ENCODE measurements at places on chromosomes 16 and 17.

DNA sequence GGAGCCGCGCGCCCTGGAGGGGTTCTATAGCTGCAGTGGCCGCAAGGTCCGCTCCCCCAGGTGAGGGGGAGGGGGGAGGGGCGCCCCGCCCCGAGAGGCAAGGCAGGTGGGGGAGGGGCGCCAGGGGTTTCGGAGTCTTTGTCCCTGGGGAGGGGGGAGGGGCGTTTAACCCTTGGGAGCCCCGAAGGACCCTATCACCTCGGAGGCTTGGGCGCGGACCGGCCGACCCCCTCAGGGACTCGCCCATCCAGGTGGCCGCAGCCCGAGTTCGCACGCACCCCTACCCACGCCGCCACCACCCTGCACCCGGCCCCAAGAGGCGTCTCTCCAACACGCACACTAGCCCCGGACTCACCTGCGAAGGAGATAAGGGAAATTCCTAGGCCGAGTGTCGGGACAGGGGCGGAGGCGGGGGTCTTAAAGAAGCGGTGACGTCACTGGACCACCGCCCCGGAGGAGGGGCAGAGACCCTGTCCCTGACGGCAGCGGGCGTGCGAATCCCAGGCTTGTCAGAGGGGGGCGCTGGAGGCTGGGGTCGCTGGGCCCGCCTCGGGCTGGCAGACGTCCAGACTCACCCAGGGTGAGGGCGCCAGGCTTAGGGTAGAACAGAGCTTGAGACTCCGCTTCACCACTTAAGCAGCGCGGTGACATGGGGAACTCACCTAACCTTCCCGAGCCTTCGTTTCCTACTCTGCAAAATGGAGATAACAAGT is at the start of gene CLDN6:
TSS of gene CLDN6 (minus strand) at position 390 of the 713 bp plus-strand sequence. CDS start 2,162 bp downstream, outside the sequence.
- DNase-seq = no peak

DNA sequence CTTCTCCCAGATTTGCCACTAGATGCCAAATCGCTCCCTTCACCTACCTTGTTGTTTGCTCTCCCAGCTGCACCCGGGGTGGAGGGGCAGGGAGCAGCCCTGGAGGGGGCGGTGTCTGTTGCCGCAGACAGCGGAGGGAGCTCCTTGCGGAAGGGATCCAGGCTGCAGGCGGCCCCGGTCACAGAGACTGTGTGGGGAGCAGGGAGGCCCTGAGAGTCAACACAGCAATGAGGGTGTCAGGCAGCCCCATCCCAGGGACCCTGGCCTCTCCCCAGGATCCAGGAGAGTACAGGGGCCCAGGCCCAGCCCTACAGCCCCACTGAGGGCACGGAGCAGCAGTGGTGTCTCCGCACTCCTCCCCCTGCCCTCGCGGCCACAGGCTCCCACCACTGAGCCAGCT is 50.5 kb upstream of the CHMP6 start:
- DNase-seq = no peak

DNA sequence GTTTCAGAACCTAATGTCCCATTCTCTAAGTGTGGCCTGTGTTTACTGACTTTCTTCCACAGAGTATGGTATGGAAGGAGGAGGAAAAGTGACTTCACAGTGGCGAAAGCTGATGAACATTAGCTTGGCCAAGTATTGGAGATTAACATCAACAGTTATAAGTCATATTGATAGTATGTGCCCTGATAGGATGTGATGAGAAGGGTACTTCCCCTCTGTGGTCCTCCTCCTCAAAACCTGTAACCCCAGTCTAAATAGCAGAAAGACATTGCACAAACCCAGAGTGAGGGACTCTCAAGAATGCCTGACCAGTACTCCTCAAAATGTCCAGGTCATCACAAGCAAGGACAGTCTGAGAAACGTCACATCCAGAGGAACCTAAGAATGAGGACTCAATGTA is 73.1 kb downstream of the CLEC16A start:
- DNase-seq = no peak

DNA sequence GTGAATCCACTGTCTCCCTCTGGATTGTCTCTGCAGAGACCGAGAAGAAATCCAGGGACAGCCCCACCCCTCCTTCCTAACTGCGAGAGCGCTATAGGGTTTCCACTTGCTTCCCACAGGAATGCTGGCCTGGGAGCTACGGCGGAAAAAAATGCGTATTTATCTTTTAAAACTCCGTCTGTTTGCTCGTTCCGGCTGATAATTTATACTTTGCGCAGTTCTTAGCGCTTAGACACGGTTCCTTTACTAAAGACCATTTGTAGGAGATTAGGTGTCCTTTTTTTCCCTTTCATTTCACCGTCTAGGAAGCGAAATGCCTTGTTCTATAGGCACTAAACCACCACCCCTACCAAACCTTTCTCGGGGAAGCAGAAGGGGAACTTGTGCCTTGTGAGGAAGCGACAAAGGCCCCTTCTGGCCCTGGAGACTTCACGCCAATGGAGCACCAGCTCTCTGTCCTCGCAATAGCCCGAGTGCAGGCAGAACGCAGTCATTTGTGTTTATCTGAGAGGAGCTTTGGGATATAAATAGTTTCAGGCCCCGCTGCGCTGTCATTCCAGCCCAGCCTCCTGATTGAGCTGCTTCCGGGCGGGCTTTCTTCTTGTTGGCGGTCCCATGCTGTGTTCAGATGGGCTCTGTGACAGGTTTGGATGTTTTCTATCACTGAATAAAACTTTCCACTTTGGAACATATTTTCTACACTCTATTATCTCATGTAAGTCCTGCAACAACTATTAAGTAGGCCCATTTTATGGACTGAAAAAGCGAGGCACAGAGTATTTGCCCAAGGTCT is 791 bp upstream of the SUPT4H1 start:
- peak; percentile 68 for DNase-seq

DNA sequence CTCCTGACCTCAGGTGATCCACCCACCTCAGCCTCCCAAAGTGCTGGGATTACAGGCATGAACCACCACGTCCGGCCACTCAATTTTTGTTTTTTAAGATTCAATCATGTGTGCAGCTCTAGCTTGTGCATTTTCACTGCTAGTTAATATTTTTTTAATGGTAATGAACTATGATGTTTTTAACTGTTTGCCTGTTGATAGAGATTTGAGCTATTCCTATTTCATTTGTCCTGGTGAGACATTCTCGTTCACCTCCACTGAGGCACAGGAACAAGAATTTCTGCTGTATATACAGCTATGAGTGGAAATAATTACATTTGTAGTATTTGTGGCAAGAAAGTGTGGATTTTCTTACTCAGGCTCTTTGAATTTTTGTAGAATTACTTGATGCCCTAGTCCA is 137.7 kb upstream of the MYOCD start:
- no peak for DNase-seq

- DNase-seq = peak; percentile 61
Measured at GRCh38 chr17:2243953-2244352, 59.6 kb downstream of the SMG6 start.

DNA sequence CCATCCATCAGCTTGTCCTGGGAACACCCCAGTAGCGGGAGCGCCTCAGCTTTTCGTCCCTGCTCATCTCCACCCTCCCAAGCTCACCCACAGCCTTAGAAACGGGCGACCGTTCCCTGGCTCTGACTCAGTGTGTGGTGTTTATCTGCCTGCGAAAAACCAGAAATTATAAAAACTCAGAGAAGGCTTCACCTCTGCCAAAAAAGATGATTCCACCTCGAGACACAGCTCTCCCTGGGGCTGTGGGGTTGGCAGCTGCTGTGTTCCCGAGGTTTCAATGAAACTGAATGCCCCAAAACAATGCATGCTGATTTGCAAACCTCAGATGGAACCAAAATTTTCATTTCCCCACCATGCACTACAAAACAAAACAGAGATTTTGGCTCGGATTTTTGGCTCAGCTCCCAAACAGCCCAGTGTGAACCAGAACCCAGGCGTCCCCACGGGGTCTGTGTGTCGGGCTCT is 62.4 kb upstream of the MED9 start:
- DNase-seq = peak; percentile 95

DNA sequence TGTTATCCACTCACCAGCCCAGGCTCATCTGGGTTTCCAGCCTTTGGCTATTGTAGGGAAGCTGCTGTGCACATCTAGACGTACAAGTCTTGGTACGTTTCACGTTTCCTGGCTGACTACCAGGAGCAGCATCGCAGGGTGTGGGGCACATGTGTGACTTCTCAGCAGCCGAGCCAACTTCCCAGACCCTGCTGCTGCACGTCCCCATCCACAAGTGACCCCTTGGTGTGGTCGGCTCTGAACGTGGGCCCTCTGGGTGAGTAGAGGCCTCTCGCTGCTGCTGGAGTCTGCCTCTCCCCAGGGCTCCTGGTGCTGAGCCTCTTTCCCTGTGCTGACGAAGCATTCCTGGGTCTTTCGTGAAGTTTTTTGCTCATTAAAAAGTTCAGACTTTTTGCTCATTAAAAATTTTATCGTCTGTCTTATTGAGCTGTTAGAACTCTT is 70.2 kb upstream of the ZNF750 start:
- no peak for DNase-seq

GRCh38 chr16:79589601-79590102 is 10.9 kb downstream of the MAF start:
- DNase-seq = no peak

DNA sequence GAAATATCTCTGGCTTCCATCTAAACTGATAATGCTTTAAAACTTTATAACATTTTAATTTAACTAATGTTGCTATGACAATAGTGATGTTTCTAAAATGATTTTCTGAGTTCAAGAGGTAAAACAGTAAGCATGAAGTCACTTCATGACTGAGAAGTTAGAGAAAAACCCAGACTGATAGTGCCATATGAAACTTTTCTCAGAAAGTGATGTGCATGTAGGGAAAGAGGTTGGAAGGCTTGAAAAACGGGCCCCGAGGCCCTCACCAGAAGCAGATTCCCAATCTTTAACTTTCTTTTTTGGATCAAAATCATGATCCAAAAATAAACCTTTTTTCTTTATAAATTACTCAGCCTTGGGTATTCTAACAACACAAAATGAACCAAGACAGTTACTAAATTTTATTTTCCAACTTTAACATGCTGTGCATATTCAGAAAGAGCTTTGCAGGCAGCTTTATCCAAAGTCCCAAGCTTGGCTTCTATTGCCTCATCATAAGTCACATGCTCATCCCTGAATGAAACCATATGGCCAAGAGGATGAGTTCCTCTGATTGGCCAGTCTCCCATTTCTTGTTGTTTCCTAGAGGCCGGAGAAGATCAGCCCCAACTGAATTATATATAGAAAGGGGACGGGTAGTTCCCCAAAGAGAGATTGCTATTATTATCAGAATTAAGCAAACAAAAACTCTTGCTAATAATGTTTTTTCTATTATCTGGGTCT is 357.6 kb upstream of the SALL1 start:
- DNase-seq = peak; percentile 69

- no peak for DNase-seq
Measured at GRCh38 chr17:64579917-64580316, 73.1 kb downstream of the CEP95 start.

DNA sequence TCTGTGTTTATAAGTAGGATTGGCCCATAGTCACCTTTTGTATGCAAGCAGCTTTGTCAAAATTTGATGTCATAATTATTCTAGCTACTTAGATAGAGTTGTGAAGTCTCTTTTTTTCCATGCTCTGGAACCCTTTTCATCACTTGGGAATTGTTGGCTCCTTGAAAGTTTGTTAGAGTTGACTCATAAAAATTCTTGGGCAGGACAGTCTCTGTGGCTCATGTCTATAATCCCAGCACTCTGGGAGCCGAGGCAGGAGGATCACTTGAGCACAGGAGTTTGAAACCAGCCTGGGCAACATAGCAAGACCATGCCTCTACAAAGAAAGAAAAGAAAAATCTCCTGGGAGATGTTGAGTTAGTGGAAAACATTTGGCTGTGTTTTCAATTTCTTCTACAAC is 45.7 kb upstream of the MRC2 start:
- DNase-seq = peak; percentile 49

GRCh38 chr17:3911271-3912053 is 4.8 kb downstream of the P2RX1 start:
- DNase-seq = no peak

DNA sequence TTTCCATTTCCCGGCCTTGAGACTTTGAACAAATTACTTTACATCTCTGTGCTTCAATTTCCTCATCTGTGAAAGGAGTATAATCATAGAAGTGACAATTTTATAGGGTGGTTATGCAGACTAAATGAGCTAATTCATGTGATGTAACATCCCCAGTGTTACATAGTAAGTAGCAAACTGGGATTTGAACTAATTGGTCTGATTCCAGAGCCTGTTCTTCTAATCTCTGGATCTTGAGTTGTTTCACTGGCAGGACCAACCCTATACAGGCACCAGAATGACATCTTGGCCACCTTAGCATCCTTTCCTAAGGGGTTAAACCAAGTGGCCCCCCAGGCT is 77.7 kb downstream of the AATF start:
- no peak for DNase-seq

- DNase-seq = no peak
Measured at GRCh38 chr16:81369888-81370504, 55.2 kb downstream of the GAN start.

DNA sequence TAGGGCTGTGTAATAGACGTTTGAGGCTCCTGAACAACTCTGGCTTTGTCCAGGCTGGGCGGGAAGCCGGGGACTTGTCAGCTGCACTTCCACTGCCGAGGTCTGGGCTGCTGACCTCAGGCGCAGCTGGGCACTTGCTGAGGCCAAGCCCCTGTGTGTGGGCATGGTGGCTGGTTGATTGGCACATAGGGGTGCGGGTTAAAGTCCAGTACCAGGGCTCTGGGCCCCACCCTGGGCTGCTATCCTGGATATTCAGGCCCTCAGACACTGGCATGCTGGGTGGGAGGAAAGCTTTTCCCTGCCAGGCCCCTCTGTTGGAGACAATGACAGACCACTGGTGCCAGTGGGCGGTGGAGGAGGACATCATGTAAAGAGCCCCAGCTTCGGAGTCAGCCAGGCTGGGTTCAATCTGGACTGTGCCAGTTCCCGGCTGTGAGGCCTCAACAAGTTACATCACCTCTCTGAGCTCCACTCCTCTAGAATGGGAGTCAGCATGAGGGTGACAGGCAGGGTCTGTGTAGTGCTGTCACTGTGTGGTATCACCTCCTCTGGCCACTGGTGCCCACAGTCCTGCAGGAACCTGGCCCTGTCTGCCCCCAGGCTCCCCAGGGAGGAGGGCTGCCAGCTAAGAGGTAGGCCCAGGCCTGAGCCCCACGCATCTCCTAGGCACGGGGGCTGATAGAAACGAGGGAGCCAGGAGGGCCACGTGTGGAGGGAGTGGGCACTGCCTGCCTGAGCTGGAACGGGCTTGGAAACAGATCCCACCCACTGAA is 42.5 kb downstream of the PSME3IP1 start:
- no peak for DNase-seq

DNA sequence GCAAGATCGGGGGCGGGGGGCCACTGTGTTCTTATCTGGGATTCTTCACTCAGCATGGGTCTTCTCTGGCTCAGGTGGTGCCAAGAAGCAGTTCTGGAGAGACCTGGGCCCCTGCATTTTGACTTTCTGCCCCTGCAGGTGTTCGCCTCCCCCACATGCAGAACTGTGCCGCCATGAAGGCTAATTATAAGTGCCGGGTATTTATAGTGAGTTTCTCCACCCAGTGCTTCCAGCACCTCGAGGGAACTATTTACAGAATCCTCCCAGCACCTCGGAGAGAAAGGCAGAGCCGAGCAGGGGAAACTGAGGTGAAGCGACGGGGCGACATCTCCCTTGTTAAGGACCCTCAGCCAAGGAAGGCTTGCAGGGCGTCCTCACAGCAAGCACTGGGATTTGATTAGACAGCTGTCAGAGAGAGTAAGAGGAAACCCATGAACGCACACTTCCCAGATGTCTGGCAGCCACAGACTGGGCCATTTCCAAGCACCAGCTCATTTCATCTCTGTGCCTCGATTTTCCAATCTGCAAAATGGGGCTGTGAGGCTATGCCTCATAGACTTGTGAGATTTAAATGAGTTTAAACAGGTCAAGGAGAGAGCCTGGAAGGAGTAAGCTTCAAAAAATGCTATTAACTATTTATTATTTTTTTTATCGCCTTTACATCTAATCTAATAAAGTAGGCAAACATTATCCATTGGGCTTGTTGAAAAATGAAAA is 36.4 kb upstream of the GRIN2A start:
- no peak for DNase-seq

- peak; percentile 77 for DNase-seq
Measured at GRCh38 chr17:48555258-48556228, 10.6 kb upstream of the HOXB2 start.
